ENCODE measurements at places on chromosomes 2 and 18. TPM values are rescaled to one million over a fixed set of nuclear protein-coding genes. Genes with fewer than 3 reads are reported as not detected.

CFAP53 gene
- polyA plus RNA-seq = 2.8 TPM

TRABD2A gene
- polyA plus RNA-seq = 0.29 TPM

SIX2 gene
- not detected for polyA plus RNA-seq

CROCC2 gene
- polyA plus RNA-seq = 0.07 TPM

LIMS3 gene
- 9.4 TPM for polyA plus RNA-seq

YWHAQ gene
- 87.7 TPM for polyA plus RNA-seq

WDR35 gene
- 5.4 TPM for polyA plus RNA-seq

CIB4 gene
- 10.1 TPM for polyA plus RNA-seq

SLC8A1 gene
- 0.54 TPM for polyA plus RNA-seq

RPL31 gene
- polyA plus RNA-seq = 4,491 TPM

PHOSPHO2 gene
- 2.3 TPM for polyA plus RNA-seq

GAREM1 gene
- polyA plus RNA-seq = 22.6 TPM

UGT1A3 gene
- polyA plus RNA-seq = not detected

DNER gene
- polyA plus RNA-seq = 56.9 TPM

SH3RF3 gene
- polyA plus RNA-seq = 14.2 TPM

RNF149 gene
- 48.5 TPM for polyA plus RNA-seq

TCF4 gene
- polyA plus RNA-seq = 38.5 TPM

NRP2 gene
- 32.5 TPM for polyA plus RNA-seq

CDH20 gene
- polyA plus RNA-seq = 0.20 TPM

CYB5A gene
- 62.0 TPM for polyA plus RNA-seq

DSC3 gene
- 0.08 TPM for polyA plus RNA-seq

HOXD8 gene
- 17.3 TPM for polyA plus RNA-seq

ITGAV gene
- polyA plus RNA-seq = 8.9 TPM

RSAD2 gene
- 8.1 TPM for polyA plus RNA-seq

MTA3 gene
- polyA plus RNA-seq = 125 TPM

ZNF385B gene
- polyA plus RNA-seq = 2.0 TPM

ST6GAL2 gene
- 0.03 TPM for polyA plus RNA-seq

PAX8 gene
- 13.3 TPM for polyA plus RNA-seq

PCARE gene
- 0.02 TPM for polyA plus RNA-seq

MOGAT1 gene
- polyA plus RNA-seq = not detected

UGT1A9 gene
- not detected for polyA plus RNA-seq

CAVIN2 gene
- 14.4 TPM for polyA plus RNA-seq

SPRED2 gene
- 8.8 TPM for polyA plus RNA-seq

DLX1 gene
- polyA plus RNA-seq = 0.47 TPM

SIX3 gene
- not detected for polyA plus RNA-seq

DCDC2C gene
- polyA plus RNA-seq = 0.18 TPM

DSG1 gene
- not detected for polyA plus RNA-seq
